ENCODE measurements at places on chromosomes 12 and 14. TPM values are rescaled to one million over a fixed set of nuclear protein-coding genes. Genes with fewer than 3 reads are reported as not detected.

DNA sequence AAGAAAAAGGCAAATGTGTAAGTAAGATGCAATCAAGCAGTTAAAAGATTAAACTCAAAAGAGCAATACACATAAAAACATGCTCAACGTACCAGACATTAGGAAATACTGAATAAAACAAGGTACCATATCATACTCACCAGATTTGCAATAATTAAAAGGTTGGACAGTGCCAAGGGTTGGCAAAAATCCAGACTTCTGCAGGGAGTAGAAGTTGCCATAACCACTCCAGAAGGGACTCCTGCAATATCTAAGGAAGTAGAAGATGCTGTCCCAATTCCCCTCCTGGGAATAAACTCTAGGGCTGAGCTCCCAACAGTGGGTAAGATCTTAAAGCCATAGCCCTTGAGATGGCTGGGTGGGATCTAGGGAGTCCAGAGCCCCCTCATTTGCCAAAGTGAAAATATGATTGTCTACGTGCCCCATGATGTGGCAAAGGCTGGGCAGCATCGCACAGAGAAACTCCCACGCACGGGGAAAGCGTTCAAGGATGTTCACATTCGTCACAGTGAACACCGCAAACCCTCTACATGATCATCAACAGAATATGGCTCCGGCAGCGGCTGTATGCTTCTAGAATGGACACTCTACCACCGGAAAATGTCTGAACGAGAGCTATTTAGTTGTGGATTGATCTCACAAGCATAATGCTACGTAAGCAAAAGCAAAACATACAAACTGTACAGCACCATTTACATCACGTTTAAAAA, 12.3 kb downstream of the KCTD10 start:
- DNase-seq = no peak
- H3K4me3 ChIP-seq = no peak overlapping the region
- H3K27me3 ChIP-seq = no peaks in the 10 kb centered on the region
- peak overlapping the region; percentile 71 for H3K27ac ChIP-seq
- peaks cover 32% of the 10 kb centered on the region for H3K4me1 ChIP-seq

- no peak overlapping the region for H3K4me3 ChIP-seq
- DNase-seq = no peak
- H3K27me3 ChIP-seq = no peaks in the 10 kb centered on the region
- no peak overlapping the region for H3K27ac ChIP-seq
Measured at GRCh38 chr14:28340816-28341215, 425.8 kb upstream of the FOXG1 start.

GRCh38 chr14:23321572-23322547, 603 bp downstream of the PABPN1 start:
- peak overlapping the region; percentile 76 for H3K27ac ChIP-seq
- no peak for DNase-seq
- H3K4me1 ChIP-seq = peaks cover 10% of the 10 kb centered on the region
- no peaks in the 10 kb centered on the region for H3K27me3 ChIP-seq
- H3K36me3 ChIP-seq = no peaks in the 10 kb centered on the region
- peak overlapping the region; percentile 81 for H3K4me3 ChIP-seq

Gene KCNH3
- total RNA-seq = 5.9 TPM

Gene BRI3BP
- total RNA-seq = 1.2 TPM

Gene CEBPE
- not detected for total RNA-seq

Gene TBC1D30
- 3.3 TPM for total RNA-seq

- H3K27me3 ChIP-seq = no peaks in the 10 kb centered on the region
- H3K36me3 ChIP-seq = no peaks in the 10 kb centered on the region
- no peak overlapping the region for H3K27ac ChIP-seq
- H3K4me3 ChIP-seq = no peak overlapping the region
- DNase-seq = no peak
- no peaks in the 10 kb centered on the region for H3K4me1 ChIP-seq
Measured at GRCh38 chr12:95343461-95344230, 126.0 kb downstream of the VEZT start.

DNA sequence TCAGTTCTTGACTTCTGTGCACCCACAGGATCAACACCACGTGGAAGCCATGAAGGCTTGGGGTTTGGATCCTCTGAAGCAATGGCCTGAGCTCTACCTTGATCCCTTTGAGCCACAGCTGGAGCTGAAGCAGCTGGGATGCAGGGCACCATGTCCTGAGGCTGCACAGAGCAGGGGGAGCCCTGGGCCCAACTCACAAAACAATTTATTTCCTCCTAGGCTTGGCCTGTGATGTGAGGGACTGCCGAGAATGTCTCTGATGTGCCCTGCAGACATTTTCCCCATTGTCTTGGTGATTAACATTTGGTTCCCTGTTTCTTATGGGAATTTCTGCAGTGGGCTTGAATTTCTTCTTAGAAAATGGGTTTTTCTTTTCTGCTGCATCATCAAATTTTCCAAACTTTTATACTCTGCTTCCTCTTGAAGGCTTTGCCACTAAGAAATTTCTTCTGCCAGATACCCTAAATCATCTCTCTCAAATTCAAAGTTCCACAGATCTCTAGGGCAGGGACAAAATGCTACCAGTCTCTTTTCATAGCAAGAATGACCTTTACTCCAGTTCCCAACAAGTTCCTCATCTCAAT, 288.2 kb downstream of the CCDC59 start:
- no peaks in the 10 kb centered on the region for H3K4me1 ChIP-seq
- H3K27ac ChIP-seq = no peak overlapping the region
- H3K36me3 ChIP-seq = no peaks in the 10 kb centered on the region
- H3K4me3 ChIP-seq = no peak overlapping the region

Gene ITGB7
- total RNA-seq = 0.96 TPM

DNA sequence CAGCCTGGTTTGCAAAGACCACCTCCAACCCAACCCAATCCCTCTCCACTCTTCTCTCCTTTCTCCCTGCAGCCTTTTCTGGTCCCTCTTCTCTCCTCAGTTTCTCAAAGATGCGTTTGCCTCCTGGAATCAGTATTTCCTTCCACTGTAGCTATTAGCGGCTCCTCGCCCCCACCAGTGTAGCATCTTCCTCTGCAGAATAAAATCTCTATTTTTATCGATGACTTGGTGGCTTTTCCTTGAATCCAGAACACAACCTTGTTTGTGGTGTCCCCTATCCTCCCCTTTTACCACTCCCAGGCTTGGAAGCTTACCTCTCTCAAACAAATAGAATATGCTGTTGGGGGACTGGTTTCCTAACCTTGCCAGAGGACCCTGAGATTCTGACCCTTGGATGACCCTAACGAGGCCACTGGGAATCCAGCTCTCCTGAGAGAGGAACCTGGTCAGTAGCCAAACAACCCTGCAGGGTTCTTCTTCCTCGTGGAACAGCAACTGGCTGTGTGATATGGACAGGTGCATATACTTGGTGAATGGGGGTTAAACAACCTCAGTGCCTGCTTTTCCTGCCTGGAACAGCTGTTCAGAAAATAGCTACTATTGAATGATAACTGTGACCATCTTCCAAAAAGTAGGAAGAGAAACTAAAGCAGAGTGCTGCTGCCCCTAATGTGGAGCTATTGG, 4.4 kb downstream of the WNT1 start:
- DNase-seq = no peak
- no peaks in the 10 kb centered on the region for H3K36me3 ChIP-seq
- peaks cover 7% of the 10 kb centered on the region for H3K27me3 ChIP-seq
- no peak overlapping the region for H3K4me3 ChIP-seq
- H3K4me1 ChIP-seq = peaks cover 11% of the 10 kb centered on the region
- no peak overlapping the region for H3K27ac ChIP-seq

Data from ovary (tissue), 10 donors.